ENCODE measurements at places on chromosomes 5 and 9.
A peak's percentile ranks its signal among the peaks of the same experiment; 100 is the strongest.

DNA sequence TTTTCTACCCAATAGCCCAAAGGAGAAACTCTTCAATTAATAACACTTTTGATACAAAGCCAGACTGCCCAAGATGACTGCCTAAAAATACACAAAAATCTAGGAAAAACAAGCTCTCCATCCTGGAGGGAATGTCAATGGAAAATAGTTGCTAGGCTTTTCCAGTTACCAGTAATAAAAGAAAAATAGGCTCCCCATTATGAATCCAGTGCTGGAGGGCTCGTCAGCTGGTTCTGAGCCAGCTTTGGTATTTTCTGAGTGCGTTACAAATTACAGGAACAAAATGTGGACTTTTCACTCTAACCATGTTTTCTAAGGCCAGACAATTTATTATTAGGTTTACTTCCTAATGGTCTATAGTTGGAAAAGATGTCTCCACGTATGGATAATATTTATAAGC, 414.5 kb downstream of the ACTL7B start:
- DNase-seq, result no peak

- DNase-seq, result no peak
These were observed 34.6 kb upstream of the LRRTM2 start for GRCh38 chr5:138909734-138910133.

- DNase-seq, result peak; percentile 77
These were observed 29.4 kb downstream of the CAMSAP1 start for GRCh38 chr9:135877791-135878527.

DNA sequence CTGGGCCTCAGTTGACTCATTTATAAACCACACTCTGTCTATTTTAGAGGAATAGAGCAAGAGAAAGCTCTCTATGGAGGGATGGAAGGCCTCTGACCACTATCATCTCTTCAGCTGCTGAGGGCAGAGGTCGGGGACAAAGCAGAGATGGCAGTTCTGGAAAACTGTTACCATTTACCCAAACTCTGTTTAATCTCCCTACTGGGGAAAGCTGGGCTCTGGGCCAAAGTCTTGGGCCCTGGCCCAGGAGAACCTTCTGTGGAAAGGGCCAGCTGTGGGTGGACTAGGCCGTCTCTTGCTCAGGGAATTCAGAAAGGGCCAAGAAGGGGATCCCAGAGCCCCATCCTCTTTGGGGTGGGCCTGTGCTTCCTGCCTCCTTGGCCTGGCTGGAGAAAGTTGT, 100.0 kb downstream of the PSD2 start:
- no peak for DNase-seq

DNA sequence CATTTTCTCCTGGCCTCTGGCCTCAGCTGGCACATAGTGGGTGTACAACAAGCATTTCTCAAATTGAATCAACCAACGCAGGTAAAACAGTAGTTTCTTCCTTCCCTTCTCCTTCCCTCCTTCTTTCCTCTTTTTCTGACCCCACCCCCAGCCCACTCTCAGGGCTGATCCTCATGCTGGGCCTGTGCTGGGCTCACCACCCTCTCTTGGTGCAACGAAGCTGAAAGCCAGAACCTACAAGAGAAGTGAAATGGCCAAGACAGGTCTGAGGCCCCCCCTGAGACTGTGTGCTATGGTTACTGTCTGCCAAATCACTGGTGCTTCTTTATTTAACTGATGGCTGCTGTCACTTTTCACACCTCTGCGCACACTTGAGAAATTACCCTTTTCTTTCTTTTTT, 53.0 kb upstream of the BOD1 start:
- DNase-seq, result no peak

DNA sequence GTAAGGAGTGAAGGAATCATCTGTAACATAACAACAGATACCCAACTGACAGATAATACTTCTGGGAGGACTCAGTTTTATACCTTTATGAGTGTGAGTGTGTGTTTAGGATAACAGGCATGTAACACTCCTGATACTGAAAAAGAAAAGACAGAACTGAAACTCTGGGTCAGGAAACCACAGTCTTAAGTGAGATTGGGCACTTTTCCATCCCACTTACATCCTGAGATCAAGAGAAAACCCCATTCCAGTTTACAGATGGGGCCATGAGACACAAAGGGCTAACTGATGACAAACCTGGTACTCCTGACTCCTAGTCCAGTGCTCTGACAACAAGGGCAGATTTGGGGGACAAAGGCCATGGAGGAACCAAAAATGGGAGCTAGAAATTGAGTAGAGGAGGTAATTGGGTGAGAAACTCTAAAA, 18.0 kb downstream of the IL5 start:
- DNase-seq, result no peak

DNA sequence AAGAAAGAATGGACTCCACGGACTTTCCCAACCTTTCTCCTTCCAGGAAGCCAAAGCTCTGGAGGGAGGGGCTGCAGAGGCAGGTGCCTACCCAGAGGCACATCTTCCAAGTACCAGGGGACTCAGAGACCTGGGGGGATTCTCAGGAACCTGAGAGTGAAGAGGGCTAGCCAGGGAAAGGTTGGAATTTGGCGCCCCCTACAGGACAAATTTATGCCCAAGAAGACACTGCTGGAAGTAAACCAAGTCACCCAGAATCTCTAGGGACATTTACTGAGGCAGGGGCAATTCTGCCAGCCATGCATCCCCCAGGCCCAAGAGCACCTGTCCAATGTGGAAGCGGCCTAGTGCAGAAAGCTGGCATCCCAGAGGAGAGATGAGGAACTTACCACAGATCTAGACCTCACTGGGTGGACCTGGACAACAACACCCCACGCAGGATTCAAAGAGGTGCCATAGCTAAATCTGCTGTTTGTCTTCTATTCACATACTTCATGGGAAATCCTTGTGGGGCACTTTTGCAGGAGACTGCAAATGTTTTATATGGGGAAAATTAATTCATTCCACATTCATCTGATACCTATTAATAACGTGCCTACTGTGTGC, 25.9 kb upstream of the IDNK start:
- peak; percentile 13 for DNase-seq

- no peak for DNase-seq
These were observed 44.1 kb upstream of the IL17B start for GRCh38 chr5:149423049-149423793.

- DNase-seq, result peak; percentile 82
These were observed 14.9 kb upstream of the SLC6A3 start for GRCh38 chr5:1460054-1460682.

DNA sequence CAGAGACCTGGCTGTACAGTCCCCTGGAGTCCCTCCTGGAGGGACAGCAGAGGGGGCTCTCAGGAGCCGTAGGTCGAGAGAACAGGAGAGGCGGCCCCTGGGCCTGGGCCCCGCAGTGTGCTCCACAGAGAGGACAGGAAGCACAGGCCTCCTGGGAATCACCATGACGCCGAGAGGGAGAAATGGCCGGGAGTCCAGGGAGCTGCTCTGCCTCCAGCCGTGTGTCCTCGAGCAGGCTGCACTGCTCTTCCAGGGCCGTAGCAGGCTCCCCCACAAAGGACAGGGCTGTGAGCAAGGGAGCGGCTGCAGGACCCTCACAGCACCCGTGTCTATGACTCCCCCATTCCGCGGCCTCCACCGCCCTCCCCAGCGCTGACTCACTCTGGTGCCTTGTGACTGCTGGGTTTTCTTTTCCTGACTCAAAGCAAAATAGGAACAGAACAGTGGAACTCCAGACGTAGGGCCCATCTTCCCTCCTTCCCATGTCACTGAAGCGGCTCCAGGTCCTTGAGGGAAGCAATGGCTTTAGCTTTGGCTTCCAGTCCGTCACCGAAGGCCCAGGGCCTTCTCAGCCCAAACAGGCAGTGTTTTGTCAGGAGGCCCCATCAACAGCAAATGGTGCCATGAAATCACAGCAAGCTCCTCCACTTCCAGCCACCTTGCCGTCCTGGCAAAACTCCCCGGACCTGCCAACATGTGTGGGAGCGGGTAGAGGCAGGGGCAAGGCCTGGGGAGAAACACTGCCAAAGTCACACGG, 114.2 kb downstream of the LHFPL2 start:
- DNase-seq, result no peak

- DNase-seq, result no peak
These were observed 24.9 kb downstream of the GSN start for GRCh38 chr9:121292801-121293241.

GRCh38 chr9:87883990-87884389, 1.3 kb downstream of the SPATA31E1 start:
- peak; percentile 15 for DNase-seq
